ENCODE measurements at places on chromosomes 12 and 14.
A peak's percentile ranks its signal among the peaks of the same experiment; 100 is the strongest.

- DNase-seq: no peak
Measured at GRCh38 chr12:115932066-115932465, 345.4 kb downstream of the MED13L start.

GRCh38 chr12:86950444-86950843 lies 694.3 kb upstream of the MGAT4C start:
- DNase-seq: peak; percentile 42

DNA sequence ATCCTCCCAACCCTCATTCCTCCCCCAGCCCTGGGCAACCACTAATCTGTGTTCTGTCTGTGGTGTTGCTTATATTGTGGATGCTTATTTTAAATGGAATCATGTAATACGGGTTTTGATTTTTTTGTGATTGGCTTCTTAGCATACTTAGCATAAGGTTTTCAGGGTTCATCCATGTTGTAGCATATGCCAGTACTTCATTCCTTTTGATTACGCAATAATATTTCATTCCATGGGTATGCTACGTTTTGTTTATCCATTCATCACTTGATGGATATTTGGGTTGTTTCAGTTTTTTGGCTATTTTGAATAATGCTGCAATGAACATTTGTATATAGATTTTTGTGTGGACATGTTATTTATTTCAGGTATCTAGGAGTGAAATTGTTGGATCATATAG lies 82.9 kb downstream of the TSPAN9 start:
- DNase-seq: no peak

DNA sequence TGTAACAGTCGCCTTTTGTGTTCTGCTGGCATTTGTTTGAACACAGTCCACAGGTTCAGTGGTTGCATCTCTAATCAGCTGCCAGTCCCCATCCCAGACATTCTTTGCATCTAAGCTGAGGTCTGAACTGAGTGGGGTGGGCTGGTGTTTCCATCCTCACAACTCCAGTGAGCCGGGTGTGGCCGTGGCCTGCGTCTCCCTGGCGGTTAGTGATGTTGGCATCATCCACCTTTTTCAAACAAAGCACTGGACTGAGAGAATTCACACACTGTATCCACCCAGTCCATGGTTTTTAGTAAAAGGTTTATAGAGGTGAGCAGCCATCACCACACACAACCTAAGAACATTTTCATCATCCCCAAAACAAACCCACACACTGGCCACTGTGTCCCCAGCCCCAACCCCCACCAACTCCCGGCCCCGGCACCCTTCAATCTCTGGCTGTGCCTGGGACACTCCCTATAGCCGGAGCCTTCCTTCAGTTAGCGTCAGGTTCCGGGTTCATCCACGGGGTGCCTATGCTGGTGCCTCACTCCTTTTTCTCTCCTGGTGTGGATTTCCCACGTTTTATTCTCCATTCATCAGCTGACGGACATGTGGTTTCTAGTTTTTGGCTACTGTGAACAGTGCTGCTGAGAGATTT lies 6.5 kb downstream of the DDX51 start:
- DNase-seq: no peak

GRCh38 chr12:112599871-112600270 lies 181.1 kb downstream of the PTPN11 start:
- DNase-seq: no peak

DNA sequence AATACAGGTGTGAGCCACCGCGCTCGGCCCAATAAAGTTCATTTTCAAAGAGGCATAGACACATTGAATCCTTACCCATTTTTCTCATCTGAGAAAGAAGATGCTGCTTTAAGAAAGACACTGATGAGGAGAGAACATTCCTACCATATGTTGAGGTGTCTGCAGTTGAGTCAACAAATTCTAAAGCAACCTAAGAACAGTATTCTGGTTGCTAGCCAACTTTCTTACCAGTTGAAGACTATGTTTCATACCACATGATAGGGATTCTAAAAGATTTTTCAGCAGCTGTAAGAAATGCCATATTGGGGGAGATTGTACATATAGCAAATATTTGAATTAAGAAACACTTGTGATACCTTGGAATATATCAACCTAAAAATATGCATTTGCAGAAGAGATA lies 160.1 kb downstream of the SRGAP1 start:
- DNase-seq: no peak

DNA sequence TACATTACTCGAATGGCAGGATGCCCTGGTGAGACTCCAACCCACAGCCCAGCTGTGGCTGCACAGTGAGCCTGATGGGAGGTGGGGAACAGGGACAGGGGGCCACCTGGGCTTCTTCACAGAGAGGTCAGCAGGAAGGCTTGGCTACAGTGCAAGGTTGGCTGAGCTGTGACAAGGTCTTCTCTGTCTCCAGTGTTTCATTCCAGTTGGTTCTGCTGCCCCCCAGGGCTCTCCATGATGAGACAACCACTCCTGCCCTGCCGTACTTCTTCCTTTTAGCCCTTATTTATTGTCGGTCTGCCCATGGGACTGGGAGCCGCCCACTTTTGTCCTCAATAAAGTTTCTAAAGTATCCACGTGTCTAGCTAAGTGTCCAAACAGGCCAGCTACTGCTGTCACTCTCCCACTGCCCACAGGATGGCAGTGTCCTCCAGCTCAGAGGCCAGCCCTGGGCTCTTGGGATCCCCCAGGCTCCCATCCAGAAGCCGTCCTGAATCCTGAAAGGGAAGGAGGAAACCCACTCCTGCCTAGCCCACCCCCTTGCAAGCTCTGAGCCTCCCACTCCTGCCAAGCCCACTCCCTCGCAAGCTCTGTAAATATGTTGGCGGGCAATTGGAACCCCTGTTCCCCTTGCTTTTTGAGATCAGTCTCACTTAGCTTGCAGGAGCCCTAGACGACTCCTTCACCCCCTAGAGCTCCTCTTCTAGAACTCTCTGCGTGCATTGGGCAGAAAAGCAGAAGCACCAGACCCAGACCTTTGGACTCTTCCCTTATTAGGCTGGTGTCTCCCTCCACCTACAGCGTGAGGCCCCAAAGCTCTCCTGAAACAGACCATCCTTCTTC lies 5.4 kb downstream of the C1QL4 start:
- no peak for DNase-seq

- DNase-seq: no peak
Measured at GRCh38 chr12:547883-548470, 88.2 kb downstream of the B4GALNT3 start.

GRCh38 chr12:81759190-81760051 lies at the start of gene PPFIA2:
Gene PPFIA2 (minus strand): TSS chr12:81759350.
- DNase-seq: no peak

- DNase-seq: no peak
Measured at GRCh38 chr12:7102582-7102981, 6.4 kb downstream of the C1RL start.

DNA sequence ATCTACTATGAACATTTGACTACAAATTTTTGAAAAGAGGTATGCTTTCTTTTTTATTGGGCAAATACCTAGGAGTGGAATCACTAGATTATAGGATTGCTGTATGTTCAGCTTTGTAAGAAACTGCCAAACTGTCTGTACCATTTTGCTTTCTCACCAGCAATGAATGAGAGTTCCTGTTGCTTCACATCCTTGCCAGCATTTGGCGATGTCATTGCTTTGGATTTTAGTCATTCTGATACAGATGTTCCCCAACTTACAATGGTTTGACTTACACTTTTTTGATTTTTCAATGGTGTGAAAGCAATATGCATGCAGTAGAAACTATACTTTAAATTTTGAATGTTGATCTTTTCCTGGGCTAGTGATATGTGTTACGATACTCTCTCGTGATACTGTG lies 328.7 kb downstream of the RAD51B start:
- no peak for DNase-seq

- DNase-seq: no peak
Measured at GRCh38 chr12:62581288-62582064, 114.8 kb downstream of the MON2 start.

DNA sequence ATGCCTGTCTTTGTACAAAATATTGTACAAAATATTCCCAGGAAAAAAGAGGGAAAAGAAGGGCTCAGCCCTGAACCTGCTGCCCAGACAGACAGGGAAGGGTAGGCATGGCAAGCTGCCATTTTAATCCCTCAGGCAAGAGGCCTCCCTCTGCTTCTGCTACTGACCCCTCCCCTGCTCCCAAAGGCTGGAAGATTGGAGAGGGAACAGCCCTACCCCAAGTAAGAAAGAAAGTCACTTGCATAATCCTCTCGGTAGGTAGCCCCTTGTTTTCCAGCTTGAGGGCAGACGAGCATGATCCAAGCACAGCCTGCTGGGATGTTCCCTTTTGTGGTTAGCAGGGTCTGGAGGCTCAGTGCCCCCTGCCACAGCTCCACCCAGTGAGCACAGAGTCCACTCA lies 20.7 kb downstream of the ADCY6 start:
- no peak for DNase-seq

DNA sequence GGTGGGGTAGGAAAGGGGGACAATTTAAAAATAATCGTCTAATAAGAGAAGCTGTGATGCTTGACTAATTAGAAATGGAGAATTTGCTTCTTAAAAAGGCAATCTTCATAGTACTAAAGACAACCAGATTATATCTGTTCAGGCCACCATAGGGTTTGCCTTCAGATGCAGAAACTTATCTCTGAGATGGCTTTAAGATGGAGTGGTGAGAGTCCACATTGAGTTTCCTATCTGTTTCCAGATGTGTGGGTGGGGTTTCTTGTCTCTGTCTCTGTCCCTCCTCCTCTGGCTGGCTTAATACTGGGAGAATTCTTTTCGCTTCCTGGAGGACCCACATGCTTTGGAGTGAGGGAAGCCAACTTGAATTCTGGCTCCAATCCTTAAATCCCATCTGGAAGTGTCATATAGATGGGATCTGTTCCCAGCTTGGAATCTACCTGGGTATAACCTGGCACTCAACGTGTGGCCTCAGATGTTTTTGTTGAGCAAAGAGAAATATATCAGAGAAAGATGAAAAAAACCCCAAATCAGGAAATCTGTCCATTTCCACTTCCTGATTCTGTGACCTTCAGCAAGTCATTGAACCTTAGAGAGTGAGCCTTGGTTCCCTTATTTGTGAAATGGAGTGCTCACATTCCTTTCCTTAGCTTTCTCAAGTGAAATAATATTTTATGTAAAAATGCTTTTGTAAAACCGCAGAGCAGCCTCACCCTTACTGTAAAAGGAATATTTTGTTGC lies 66.4 kb downstream of the CHST11 start:
- DNase-seq: no peak

GRCh38 chr12:105347499-105347898 lies 17.0 kb downstream of the C12orf75 start:
- DNase-seq: no peak

DNA sequence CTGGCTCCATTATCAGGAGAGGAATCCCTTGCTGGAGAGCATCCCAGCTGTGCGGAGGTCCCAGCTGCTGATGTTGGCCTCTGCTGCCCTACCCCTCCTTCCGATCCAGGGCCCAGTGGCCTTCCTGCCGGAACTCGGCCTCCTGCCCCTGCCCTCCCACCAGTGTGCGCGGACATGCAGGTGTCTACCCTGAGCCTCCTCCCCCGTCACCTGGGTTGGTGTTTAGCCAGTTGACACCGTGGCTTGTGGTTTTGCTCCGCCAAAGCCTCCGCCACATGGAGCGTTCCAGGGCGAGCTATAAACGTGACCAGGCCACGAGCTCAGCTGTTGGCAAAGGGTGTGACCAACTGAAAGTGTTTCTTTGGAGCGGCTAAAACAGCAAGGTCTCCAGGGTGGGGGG lies 1104.3 kb downstream of the BCL11B start:
- no peak for DNase-seq

DNA sequence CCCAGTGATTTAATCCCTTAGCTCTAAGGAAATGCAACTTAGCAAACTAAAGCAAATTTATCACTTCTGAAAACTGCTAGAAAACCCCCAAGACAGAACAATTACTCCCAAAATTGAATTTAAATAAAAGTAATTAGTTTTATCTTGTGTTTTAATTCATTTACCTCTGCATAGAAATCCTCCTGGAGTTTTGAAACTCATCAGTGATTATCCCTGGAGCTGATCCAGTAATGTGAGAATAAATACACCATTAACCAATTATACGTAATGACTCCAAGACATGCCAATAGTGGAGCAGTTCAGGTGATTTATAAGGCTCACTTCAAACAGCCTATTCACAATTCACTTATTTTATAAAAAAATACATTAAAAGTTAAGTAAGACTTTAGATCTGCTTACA lies 855.3 kb upstream of the FLRT2 start:
- no peak for DNase-seq

DNA sequence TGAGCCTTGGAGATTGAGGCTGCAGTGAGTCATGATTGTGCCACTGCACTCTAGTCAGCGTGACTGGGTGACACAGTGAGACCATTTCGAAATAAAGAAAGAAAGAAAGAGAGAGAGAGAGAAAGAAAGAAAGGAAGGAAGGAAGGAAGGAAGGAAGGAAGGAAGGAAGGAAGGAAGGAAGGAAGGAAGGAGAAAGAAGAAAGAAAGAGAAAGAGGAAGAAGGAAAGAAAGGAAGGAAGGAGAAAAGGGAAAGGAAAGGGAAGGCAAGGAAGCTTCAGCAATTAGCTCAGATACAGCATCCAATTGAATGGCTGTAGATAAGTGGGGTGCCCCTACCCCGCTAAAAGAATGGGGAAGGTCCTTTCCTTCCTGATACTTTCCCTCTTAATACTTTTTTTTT lies 9.5 kb upstream of the NAA30 start:
- DNase-seq: no peak
